ENCODE measurements at places on chromosomes 3 and 15.

GRCh38 chr3:161957467-161957866, 460.9 kb downstream of the OTOL1 start:
- no peak for DNase-seq

- DNase-seq, result no peak
Observed at GRCh38 chr3:120855665-120856437, 52.2 kb upstream of the STXBP5L start.

- DNase-seq, result no peak
Observed at GRCh38 chr15:97959724-97960363, 659 bp upstream of the ARRDC4 start.

GRCh38 chr3:126338790-126339288, 18.4 kb downstream of the KLF15 start:
- DNase-seq, result no peak

DNA sequence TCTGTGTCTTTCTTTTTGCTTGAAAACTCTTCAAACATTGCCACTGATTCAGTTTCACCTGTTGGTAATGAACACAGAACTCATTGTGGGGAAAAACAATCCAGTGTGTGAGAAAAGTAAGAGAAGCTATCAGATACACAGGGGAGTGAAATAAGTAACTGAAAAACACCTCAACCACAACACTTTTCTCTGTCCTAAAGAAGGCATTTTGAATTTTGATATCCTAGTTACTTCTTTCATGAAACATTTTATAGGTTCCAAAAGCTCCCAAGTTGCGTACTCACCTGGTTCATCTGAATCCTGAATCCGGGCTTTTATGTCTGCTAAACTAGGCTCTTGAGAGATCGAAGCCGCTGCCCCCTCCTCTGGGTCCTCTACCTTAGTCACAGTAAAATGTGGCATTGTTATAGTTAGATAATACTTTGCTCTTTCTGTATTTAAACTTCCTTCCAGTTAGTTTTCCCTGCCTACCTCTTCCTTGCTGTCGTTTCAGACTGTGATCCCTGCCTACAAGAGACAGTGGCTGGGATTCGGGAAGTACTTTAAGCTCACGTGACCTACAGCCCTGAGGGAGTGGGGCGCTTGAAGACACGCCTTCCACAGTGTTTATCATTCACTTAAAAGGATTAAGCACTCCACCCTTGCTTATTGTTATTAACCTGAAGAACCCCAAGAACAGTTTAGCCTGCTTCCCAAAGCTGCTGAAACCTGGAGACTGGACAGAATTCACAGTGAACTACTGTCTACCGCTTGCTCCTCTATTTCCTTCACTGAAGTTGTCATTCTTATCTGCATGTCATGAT, 19.1 kb downstream of the SLC12A6 start:
- peak; percentile 45 for DNase-seq

DNA sequence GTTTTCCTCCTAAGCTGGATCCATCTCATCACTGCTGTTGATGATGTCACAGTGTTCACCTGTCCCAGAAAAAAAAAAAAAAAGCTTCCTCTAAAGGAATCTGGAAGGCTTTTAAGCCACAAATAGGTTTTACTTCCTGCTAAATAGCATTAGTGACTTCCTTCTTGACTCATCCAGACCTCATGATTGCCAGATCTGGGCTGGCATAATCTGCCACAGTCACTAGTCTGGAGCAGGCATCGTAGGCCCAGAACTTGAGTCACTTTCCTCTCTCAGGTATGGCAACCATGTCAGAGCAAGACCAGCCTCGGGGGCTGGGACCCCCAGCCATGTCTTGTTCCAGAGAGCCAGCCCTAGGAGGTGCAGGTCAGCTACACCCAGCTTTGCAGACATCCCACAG, 266.5 kb upstream of the CADM2 start:
- DNase-seq, result no peak
